ENCODE measurements at places on chromosomes 6 and 20.
A peak's percentile ranks its signal among the peaks of the same experiment; 100 is the strongest.

DNA sequence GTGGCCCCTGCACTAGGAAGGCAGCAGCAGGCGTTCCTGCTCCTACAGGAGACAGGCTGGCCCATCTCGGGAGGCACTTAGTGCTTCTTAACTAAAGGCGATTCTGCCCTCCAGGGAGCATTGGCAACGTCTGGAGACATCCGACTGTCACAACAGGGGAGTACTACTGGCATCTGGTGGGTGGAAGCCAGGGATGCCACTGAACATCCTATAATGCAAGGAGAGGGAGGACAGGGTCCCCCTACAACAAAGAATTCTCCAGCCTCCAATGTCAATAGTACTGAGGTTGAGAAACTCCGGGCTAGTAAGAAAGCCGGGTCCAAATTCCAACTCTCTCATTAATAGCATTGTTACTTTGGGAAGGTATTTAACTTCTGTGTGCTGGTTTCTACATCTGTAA, 119.4 kb upstream of the ARMC2 start:
- DNase-seq, result no peak

GRCh38 chr6:5084360-5084780, 771 bp upstream of the PPP1R3G start:
- DNase-seq, result no peak

DNA sequence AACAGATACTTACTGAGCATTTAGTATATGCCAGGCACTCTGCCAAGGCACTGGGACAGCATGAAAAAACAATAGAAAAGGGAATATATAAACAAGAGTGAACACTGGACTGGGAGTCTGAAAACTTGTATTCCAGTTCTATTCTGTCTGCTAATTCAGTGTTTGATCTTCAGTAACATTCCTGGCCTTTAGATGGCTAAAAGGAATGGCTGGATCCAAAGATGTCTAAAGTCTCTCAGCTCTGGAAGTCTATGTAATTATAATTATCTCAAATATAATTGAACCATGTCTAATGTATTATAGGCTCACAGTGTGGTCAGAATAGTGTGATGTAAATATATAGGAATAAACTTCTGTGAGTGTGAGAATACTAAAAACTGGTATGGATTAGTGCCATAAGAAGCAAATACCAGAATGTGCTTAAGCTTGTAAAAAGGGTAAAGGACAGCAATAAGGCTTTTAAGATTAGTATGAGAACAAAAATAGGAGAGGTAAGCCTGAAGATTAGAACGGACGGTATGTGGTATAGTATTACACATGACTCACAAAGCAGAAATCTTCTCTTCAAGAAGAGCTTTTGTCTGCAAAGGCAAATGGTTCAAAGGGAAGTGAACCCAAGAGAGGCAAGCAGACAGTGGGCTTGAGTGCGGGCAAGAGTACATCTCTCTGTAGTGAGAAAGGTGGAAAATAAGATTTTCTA, 68.5 kb downstream of the TMEM200A start:
- no peak for DNase-seq

DNA sequence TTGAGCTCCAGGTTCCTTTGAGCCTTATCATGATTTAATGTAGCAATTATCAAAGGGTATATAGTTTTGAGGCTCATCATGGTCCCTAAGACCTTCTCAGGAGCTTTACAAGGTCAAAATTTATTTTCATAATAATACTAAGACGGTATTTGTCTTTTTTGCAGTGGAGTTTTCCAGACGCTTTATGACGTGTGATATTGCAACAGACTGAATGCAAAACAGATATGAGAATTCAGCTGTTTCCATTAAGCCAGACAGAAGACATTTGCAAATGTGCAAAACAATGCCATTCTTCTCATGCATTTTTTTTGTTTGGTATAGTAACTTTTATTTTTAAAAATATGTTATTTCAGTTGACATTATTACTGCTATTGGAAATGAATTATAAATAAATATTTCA, 24.7 kb upstream of the CNKSR3 start:
- DNase-seq, result no peak

DNA sequence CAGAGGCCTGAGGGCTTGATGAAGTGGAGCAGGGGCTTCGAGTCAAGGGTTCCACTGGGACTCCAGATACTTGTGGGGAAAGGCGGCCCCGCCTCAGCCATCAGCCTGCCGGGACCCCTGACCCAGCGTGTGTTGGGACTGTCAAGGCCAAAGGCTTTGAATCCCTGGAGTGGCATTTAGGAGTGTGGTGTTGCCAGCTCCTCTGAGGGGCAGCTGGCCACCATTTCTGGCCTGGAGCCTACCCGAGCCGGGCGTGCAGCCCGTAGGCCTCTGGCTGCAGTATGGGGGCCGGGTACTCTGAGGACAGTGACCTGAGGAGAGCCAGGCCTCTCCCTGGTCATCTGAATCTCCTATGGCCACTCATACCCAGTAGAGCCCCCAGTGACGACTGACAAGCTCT, 40.0 kb downstream of the RRBP1 start:
- DNase-seq, result no peak

DNA sequence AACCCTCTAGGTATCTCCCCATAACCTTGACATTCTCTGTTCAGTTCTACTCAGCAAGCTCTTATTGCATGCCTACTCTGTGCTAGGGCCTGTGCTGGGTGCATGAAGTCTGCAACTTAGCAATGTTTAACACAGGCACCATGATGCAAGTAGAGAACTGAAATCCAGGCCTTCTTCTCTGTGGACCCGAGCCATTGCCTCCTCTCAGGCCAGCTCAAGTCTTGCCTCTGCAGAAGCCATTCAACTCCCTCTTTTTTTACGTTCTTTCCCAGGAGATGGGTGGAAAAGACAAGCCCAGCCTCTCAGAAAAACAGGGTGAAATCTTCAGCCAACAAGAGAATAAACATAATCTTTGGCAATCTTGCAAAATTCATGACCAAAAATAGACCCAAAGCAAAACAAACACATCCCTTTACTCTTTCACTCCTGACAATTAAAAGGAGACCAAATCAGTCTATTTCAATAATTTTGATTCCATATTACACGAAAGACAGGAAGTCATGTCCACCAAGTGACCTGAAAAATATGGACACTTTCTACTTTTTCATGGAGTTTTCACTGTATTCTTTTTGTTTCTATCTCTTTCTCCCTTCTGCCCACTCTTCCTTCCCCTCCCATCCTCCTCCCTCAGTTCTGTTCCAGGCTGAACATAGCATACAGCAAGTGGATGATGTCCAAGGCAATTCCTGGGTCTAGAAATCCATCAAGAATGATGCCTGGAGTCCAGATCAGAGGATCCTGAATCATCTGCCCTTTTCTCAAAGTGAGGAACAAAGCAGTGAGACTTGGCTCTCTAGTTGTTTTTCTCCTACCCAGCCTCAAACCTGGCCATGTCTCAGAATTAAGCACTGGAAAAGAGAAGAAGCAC, 45.4 kb upstream of the MOCS1 start:
- no peak for DNase-seq

- no peak for DNase-seq
Observed at GRCh38 chr20:62243106-62243505, 4.8 kb downstream of the OSBPL2 start.

DNA sequence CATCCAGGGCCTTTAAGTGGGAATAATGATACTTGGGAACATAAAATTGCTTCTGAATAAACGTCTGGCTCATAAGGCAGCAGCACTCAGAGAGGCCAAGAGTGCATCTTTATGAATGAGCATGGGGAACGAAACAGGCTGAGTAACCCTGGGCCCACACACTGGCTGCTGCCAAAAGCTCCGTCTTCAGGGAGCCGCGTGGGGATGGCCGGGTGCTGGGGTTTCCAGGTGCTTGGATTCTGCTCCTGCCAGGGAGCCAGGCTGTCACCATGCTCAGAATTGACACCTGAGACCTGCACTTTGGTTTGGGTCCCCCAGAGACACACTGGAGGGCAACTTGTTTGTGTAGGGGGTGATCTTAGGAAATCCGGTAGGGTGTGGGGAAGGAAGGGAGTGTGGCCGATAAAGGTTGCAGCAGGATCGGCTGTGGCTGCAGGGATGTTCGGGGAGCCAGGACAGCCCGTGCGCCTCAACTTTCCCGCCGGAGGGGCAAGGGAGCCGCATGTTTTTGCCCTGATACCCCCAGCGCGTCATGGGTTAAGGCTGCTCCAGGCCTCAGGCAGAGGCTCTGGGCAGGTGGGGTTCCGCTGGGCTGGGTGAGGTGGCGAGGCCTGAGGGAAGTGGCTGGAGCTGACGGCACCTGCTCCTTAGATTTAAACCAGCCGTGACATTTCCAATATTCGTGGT, 101.8 kb downstream of the YTHDF1 start:
- no peak for DNase-seq

- DNase-seq, result no peak
Observed at GRCh38 chr6:75940564-75940963, 131.9 kb downstream of the IMPG1 start.

GRCh38 chr6:80174900-80175572, 68.6 kb downstream of the BCKDHB start:
- DNase-seq, result no peak

DNA sequence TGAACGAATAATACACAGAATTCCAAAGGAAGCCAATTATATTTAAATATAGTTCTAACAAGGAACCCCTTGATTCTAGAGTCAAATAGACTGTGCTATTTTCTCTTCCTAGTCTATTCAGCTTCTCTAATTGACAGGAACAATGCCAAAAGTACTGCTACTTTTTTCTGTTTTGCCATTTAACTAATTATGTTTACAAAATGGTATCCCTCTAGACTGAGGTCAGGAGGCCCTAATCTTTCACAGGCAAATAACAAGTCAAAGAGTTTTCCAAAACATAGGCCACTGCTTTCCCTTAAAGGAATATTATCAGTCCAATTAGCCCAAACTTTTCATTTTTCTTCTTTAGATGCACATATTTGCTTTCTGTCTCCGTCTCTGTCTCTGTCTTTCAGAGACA, 539.3 kb downstream of the RFPL4B start:
- no peak for DNase-seq

DNA sequence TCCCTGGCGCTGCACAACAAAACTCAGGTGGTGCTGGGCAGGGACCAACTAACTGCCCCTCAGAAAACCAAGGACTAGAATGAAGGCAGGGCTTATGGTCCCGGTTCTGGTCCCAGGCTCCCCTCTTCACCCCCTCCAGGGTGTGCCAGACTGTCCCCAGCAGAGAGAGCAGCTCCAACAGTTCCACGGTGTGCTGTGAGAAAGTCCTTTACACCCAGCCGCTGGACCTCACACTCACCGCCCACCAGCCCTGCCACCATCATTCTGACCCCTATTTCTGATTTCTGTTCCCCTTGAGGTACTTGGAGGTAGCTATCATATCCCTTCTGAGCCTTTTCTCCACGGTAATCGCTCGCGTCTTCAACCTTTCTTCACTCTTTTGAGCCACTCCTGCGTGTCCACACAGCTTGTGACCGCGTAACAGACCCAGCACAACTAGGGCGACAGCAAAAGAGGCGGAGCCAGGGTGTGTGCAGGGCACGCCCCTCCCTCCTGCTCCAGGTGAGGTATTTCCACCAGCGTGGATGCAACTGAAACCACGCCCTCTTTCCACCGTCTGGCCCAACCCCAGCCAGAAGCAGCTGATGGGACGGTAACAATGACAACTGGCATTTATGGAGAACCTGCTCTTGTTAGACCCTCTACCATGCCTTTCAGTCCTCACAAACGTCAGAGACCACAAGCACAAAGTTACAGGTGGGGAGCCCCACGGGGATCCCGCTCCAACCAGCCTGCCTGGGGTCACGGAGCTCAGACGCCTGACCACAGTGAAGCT, 2.3 kb downstream of the PXDC1 start:
- no peak for DNase-seq

GRCh38 chr6:121847806-121848522, 412.5 kb downstream of the GJA1 start:
- no peak for DNase-seq

GRCh38 chr6:50889935-50890334, 71.3 kb downstream of the TFAP2B start:
- DNase-seq, result no peak

- peak; percentile 14 for DNase-seq
Observed at GRCh38 chr6:54244430-54244829, 63.8 kb upstream of the TINAG start.

GRCh38 chr6:128690063-128690462, 169.7 kb upstream of the PTPRK start:
- no peak for DNase-seq

DNA sequence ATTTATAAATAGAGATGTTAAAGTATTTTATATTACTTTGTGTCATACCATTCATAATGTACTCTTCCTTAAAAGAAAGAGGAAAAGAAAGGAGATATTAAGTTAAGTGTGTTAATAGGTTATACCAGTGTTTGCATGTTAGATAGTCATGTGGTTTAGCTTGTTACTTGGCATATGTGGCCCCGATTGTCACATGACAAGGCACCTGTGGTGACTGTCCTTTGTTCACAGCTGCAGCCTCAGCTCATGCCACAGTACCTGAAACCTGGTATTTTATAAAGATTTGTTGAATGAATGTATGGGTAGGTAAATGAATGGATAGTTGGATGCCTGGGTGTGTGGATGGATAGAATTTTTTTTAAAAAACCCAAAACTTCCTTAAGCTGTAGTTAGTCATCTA, 306.1 kb upstream of the FLRT3 start:
- DNase-seq, result no peak

DNA sequence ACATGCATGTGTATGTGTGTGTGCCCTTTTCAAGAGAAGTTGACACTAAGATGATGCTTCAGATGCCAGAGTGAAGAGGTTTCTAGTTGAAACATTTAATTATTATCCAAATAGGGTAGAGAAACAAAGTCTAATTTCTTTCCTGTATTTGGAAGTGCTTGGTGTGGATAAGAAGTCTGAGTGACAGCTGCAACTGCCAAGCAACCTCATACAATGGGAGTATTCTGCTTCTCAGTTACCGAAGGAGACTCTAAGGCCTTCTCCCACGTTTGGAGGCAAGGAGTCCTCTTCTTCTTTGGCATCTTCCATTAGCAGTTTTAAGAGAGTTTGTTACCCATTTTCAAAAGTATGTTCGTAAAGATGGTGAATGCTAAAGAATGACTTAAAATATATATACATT, 82.4 kb downstream of the HDGFL1 start:
- DNase-seq, result no peak

DNA sequence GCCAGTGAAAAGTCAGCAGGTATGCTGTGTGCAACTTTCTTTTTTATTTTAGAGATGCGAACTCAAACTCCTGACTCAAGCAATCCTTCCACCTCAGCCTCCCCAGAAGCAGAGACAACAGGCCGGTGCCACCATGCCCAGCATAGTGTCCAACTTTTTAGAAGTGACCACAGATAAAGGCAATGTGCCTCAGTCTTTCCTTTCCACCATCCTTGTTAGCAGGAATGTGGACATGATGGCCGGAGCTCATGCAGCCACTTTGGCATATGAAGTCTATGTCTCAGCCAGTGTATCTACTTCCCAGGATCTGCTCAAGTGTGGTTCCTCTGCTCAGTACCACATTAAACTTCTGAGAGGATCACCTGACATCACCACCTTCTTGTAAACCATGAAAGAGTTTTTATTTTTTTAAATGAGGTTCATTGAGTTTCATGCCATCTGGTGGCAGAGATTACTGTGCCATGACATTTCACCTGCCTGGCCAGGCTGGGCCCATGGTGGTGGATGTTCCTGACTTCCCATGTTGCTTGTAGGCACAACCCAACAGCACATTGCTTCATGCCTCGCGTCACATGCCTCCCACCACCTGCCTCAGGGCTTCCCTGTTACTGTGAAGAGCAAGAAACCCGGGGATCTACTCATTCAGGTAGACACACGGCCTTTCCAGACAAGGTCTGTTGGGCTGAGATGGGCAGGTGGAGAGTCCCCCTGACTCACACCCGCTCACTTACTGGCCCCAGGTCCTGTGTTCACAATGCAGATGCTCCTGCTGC, 216.5 kb downstream of the LY86 start:
- no peak for DNase-seq
